ENCODE measurements at places on chromosomes 13 and 19.

DNA sequence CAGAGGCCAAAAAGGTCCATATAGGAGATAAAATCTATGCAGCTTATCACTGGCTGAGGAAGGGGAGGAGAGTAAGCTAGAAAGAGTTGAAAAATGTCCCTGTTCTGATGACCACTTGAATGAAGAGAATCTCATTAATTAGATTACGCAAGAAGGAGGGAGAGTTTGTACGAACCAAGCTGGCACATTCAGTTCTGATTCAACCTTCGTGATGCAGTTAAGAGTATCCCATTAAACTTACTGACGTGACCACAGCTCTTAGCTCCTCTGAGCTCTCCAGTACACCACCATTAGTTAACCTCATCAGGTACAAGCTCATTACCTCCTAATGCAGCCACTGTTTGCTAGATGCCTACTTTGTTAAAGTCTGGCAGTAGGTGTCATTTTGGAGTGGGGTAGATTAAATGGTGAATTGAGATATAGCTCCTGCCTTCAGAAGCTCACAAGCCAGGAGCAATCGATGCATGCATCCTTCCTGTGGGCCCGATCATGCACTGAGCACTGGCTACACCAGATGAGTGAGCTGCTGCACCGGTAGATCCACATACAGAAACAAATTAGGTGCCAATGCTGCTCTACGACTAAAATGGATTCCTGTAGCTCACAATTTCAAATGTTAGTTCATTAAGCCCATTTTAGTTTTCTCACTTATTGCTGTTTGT, 458.3 kb downstream of the COG6 start:
- no peak for DNase-seq

DNA sequence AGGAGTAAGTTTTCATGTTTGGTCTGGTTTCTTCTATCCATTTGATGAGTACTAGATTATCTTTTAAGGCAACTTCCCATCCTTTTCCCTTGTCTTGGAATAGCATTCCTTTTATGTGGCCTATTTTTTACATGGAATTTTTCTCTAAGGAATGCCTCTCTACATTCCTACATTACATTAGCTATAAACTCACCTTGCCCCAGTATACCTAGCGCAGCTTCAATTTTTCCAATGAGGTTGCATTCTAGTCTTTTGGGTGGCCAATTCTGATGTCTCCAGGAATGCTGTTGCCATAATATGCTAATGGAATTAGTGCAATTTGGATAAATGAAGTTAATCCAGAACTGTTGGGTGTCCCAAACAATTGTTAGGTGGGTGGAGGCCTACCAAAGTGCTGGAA, 33.8 kb downstream of the KBTBD6 start:
- no peak for DNase-seq

GRCh38 chr19:37983916-37984315, 76.9 kb downstream of the SIPA1L3 start:
- no peak for DNase-seq

DNA sequence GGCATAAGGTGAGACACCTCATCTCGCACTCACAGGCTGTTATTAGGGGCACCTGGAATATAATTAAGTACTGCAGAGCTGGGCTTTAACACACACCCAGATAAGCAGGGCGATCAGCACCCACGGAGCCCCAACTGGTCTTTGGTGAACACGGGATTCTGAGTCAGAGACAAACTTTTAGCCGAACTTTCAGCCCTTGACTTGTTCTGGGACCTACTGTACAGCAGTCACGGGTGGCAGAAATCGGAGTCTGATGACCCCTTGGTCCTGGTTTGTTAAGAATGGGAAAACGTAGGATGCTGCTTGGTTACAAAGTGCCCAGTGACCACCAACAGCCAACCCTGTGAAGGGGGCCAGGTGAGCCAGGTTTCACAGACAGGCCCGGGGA, 9.0 kb downstream of the SH3GL1 start:
- no peak for DNase-seq

DNA sequence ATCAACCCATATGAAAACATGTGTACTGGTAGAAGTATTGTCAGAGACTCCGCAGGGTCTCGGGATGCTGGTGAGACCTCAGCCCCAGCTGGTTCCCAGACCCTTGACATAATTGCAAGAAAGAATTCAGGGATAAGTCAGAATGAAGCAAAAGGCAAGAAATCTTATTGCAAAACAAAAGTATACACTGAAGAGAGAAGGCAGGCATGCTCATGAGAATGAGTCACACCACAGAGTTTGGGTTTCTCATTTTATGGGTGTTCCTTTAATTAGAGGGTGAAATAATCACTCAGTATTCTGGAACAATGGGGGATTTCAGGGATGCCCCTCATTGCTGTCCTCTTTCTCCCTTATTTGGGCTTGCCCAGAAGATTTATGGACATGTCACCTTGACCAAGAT, 1423.8 kb upstream of the MIR17HG start:
- no peak for DNase-seq

- no peak for DNase-seq
Observed at GRCh38 chr19:37007587-37008220, 70.5 kb upstream of the ZNF420 start.

GRCh38 chr19:54877471-54877870, 3.4 kb downstream of the FCAR start:
- no peak for DNase-seq

DNA sequence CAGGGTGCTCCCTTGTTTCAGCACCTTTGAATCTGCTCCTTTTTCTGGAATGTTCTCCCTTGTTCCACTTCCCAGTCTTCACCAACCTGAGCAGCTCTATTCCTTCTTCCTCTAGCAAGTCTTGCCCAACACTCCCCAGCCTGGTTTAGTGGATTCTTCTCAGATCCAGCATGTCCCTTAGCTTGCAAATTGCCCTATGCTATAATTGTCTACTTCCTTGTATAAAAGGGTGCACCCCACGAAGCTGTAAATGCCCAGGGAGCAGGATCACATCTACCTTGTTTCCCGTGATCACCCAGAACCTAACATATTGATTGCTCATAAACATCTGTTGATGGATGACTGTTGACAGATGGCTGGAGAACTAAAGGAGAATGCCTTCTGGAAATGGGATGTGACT, 93.2 kb upstream of the C1QTNF9B start:
- no peak for DNase-seq

DNA sequence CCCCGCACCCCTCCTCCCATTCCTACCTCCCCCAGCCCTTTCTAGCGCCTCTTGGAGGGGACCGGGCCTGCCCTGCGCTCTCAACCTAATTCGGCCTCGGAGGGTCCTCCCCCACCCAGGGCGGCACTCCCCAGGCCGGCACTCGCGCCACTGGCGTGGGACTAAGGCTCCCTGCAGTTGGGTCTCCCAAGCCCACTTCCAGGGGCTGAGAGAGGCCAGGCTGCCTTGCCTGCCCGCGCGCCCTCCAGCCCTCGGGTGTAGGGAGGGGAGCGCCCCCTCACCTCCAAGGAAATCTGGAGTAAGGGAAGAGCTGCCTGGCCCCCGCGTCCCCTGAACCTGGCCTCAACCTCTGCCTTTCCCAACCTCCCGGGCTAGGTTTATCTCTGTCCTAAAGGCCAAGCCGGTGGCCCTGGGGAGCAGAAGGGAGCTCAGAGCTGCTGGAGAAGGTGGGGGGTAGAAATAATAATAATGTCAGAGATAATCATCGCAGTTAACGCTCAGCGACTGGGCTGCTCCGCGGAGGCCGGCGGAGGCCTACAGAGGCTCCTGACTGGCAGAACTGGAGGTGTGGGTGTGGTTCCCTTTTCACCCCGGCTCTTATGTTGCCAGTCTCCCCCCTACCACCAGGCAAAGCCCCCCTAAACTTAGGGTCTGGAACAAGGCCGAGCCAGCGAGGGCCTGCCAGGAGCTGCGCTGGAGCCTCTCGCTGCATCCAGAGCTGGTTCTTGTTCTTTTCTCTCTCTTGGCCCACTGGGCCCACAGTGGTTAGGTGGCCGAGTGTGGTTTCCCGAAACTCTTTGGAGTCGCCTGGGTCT, 9.6 kb downstream of the ZIC2 start:
- no peak for DNase-seq

DNA sequence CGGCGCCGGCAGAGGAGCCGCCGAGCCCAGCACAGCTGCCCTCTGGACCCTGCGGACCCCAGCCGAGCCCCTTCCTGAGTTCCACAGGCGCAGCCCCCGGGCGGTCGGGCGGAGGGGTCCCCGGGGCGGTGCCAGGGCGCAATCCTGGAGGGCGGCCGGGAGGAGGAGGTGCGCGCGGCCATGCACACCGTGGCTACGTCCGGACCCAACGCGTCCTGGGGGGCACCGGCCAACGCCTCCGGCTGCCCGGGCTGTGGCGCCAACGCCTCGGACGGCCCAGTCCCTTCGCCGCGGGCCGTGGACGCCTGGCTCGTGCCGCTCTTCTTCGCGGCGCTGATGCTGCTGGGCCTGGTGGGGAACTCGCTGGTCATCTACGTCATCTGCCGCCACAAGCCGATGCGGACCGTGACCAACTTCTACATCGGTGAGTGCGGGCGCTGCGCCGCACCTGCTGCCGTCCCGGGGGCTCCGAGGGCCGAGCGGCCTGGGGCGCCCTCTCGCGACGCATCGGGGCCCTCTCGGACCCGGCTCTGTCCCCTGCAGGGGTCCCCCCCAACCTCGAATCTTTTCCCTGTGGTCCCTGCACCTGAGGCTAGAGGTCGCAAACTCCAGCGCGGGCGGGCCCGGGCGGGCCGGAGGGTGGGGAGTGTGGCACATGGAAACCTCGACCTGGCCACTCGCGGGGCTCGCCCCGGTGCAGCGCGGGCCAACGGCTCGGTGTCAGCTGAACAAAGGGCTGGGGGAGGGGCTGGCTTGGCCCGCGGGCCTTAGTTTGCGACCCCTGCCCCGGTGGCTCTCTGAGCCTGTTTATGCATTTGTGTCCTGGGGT, at the start of gene KISS1R:
Gene KISS1R (plus strand): TSS at position 11 of the 829 bp plus-strand sequence. CDS start 170 bp downstream, at position 181.
- DNase-seq: no peak

GRCh38 chr13:112752711-112753541, 63.1 kb downstream of the ATP11A start:
- DNase-seq: no peak

GRCh38 chr19:30163663-30164062, 208.5 kb upstream of the ZNF536 start:
- DNase-seq: no peak

- no peak for DNase-seq
Observed at GRCh38 chr19:53646144-53646543, 14.3 kb downstream of the DPRX start.

GRCh38 chr13:97367016-97367822, 66.8 kb upstream of the RAP2A start:
- DNase-seq: no peak

- peak; percentile 82 for DNase-seq
Observed at GRCh38 chr19:11848594-11849469, at the start of gene ZNF439. Gene ZNF439 (plus strand): TSS chr19:11848726. CDS start chr19:11848868, 142 bp downstream.

- DNase-seq: no peak
Observed at GRCh38 chr13:30971575-30971974, 39.1 kb downstream of the TEX26 start.

GRCh38 chr19:48321622-48322591, 3.4 kb upstream of the EMP3 start:
- DNase-seq: peak; percentile 99

- DNase-seq: no peak
Observed at GRCh38 chr19:16283210-16284061, 41.2 kb upstream of the KLF2 start.

DNA sequence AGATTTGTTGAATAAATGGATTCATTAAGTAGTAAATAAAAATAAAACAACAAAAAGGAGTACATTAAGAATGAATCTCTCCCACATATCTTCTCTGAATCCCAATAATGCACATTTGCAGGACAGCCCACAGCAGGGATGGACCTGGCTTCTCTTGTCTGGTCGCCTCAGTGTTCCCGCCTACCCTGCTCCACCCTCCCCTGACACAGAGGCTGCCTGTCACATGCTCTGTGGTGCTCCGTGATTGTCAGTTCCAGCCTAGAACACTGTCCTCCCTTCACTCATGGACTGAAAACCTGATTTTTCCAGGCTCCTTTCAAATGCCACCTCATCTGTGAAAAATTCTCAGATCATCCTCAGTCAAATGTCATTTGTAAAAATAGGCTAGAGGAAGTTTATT, 94.5 kb upstream of the GPR12 start:
- DNase-seq: no peak

DNA sequence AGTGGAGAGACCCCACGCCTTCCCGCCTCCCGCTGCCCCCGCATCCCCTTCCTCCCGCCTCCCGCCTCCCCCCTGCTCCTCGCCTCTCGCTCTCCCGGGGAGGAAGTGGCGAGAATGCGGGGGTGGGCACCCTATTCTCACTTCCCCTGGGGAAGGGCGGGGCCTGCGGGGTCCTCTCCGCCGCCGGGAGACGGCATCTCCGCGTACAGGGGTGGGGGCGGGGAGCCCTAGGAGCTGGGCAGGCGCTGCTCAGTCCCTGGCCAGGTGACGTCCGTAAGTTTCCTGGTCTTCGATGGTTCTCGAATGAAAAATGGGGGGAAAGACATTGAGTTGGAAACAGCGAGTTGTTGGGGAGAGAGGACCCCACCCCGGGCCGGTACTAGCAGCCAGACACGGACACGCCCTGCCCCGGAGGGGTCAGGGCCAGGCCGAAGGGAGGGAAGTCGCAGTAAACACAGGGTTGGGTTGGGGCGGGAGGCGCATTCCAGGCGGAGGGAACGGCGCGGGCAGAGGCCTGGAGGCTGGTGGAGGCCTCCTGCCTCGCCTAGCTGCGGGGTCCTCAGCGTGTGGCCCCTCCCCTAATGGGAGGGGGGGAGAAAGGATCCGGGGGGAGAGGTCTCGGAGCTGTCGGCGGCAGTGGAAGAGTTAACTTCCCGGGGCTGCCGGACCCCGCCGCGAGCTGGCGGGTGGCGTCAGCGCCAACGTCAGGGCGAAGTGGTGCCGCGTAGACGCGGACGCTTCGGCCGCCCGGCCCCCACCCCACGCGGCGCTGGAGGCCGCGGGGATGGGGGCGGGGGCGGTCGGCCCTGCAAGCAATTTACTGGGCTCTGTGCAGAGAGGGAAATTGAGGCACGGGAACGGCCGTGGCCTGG, 10.4 kb upstream of the JUND start:
- DNase-seq: peak; percentile 93

DNA sequence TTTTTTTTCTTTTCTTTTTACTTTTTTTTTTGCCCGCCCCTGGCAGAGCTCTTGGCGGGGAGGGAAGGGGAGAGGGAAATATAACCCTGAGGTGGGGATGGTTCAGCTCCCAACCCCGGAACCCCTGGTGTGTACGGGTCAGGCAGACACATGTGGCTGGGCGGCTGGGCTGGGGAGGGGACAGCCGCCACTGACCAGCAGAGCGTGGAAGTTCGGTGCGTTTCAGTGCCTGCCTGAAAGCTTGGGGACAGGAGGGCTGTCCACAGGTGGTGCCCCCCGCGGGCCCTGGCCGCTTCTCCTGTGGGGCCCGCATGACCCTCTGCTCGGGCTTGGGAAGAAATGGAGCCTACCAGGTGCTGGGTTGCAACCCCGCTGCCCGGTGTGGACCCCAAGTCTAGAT, 5.2 kb upstream of the MYDGF start:
- no peak for DNase-seq

GRCh38 chr13:93577105-93577504, 350.5 kb downstream of the GPC6 start:
- DNase-seq: no peak

GRCh38 chr13:99836291-99836690, 135.3 kb downstream of the ZIC5 start:
- DNase-seq: no peak

- DNase-seq: no peak
Observed at GRCh38 chr13:29901710-29902631, 51.6 kb upstream of the UBL3 start.

GRCh38 chr13:40292108-40292507, 374.3 kb downstream of the FOXO1 start:
- DNase-seq: no peak

GRCh38 chr19:6273701-6274601, 5.8 kb downstream of the MLLT1 start:
- no peak for DNase-seq

- DNase-seq: peak; percentile 72
Observed at GRCh38 chr19:38707512-38708114, 36.7 kb downstream of the CAPN12 start.
